Stimulated activated naive CD4-positive, alpha-beta T cell treated with Interleukin-2 at 50 U/mL for 16 hours (primary cell): ENCODE measurements at places on chromosomes 11 and 22.

GRCh38 chr11:81059356-81059755, 1618.5 kb upstream of the TENM4 start:
- no peak for DNase-seq

GRCh38 chr11:124769806-124770774, 8.0 kb upstream of the ESAM start:
- no peak for DNase-seq

DNA sequence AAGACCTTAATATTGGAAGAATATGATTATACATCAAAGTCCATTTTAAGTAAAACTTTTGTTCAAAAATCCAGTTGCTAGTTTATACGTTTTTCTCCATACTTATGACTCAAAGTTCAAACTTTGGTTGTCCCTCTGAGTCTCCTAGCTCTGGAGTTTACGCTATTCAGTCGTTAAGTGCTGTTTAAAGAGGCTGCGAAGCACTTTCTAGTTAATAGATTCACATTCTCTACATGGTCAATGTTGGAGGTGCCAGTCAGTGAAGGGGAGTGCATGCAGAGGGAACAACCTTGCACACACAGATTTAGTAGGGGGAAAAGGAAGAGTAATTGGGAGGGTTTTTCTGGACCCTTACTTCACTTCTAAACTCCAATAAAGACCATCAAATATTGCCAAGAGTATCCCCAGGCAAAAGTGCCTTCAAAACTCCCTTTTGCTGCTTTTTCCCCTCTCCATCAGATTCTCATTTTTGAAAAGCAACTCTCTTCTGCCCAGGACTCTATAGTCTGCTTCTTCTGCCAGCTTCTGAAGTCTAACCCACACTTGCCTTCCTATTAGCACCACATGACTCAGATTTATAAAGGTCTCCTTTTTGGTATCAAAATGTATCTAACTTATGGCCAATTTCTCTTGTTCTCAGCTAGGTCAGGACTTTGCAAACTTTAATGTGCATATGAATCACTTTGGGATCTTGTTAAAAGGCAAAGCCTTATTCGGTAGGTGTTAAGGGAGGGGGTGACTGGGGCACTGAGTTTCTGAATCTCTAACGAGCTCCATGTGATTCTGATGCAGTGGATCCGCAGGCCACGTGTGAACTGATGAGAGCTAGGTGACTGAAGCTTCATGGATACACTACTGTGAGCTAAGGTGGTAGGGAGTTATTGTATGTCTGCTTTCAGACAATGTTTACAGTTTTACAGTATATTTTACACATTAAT, 96.2 kb upstream of the MTMR2 start:
- DNase-seq: no peak

DNA sequence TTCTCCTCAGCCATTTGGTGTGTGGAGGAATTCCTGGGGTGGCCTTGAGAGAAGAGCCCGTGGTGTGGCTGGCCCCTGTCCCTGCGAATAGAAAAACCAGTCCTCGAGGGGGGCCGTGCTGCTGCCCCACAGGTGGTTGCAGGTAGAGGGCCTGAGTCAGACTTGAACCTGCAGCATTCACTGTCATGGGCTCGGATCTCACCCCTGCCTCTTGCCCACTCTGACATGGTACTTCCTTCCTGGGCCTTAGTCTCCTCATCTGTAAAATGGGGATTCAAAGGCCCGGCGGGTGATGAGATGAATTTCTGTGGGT, 19.4 kb downstream of the TRMU start:
- no peak for DNase-seq

- DNase-seq: no peak
These were observed 24.8 kb upstream of the EHF start for GRCh38 chr11:34595960-34596644.

DNA sequence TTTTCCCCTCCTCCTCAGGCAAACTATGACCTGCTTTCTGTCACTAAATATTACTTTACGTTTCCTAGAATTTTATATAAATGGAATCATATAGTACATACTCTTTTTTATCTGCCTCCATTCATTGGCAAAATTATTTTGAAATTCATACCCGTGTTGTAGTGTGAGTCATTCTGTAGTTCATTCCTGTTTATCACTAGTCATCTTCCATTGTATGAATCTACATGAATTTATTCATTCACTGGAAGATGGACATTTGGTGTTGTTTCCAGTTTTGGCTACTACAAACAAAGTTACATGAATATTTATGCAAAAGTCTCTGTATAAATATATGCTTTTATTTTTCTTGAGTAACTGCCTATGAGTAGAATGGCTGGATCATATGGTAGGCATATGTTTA, 60.7 kb upstream of the OPCML start:
- no peak for DNase-seq

- no peak for DNase-seq
These were observed 13.7 kb downstream of the CHADL start for GRCh38 chr22:41226723-41227655.

DNA sequence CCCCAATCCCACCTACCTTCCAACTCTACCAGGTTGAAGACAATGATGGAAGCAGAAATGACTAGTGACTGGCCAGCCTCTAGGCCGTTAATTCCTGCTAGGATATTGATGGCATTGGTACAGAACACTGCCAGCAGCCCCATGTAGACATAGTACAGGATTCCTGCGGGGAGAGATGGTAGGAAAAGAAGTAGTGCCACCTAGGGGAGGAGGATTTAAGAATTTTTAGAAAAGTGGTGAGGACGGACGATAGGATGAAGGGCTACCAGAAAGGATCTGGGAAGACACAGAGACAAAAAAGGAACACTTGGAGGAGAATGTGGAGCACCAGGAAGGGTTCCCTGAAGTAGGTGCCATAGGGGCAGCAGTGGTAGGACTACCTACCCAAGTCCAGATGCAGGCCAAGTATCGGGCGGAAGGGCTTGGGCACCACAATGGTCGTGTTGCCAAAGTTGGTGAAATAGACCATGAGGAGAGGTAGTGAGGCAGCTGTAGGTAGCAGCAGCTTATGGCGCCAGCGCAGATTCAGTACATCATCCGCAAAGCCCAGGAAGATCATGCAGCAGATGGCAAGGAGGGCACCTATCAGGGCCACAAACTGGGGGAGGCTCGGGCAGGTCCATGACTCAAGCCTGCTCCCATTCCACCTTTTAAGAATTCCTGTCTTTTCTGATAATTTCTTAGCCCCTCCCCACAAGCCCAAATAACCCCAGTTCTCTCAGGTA, 1.2 kb downstream of the DPAGT1 start:
- no peak for DNase-seq

DNA sequence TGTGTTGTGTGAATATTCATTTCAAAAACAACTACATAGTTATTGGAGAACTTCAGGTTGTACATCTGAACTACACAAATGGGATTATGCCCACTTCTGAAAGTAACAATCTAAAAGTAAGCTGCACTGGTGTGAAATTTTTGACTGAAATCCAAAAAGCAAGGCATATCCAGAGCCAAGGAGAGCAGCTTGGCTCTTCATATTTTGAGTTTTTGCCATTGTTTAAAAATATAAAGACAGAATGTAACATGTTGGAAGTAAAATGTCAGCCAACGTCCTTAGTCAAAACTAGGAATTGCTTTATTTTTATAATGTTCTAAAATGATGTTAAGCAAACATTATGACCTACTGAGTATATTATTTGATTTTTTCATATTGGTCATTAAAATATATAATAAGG, 45.8 kb upstream of the NOX4 start:
- no peak for DNase-seq

DNA sequence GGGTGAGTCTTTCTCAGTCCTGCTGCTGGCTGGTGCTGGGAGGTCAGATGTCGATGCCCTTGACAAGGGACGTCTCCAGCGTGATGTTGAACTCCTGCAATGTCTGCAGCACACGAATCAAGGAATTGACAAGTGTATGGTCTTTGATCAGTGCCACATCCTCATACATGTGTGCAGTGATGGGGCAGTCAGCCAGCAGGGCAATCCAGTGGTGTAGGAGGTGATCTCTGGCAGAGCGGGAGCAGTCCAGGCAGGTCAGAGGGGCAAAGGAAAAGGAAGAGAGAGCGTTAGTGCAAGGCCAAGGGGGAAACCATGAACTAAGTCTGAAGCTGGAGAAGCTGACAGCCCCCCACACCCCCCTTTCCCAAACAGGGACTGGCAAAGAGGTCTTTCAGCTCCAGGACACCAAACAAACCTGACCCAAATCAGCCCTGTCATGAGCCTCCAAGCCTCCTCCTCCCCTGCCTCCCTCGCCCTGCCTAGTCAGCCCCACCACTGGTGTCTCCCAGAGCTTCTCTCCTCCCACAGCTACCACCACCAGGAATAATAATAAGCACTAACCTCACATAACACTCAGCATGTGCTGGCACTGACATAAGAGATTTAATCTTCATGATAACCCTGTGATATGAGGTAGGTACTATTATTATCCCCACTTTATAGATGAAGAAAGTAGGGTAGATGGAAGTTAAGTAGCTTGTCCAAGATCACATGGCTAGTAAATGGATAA, 48.4 kb upstream of the SCUBE2 start:
- DNase-seq: no peak

DNA sequence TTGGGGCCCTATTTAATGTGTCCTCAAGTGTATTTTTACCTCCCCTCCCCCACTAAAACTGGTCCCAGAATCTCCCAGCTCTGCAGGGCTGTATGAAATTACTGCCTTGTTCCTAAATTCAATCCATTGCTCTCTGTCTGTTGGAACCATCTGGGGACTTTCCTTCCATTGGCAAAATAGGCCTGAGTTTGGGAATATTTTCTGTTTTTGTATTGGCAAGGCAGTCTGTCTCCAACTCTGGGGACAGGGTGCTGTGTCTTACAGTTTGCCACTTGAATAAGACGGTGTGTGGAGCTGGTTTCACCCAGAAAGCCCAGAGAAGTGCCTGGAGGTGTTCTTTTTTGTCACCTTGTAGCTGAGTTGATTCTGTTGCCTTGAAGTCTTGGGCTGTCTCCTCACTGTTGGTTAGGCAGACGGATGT, 1.3 kb downstream of the PACS1 start:
- DNase-seq: no peak

- no peak for DNase-seq
These were observed 22.0 kb downstream of the AMPD3 start for GRCh38 chr11:10476927-10477689.

- DNase-seq: no peak
These were observed 13.0 kb downstream of the SPATA19 start for GRCh38 chr11:133832096-133832990.

GRCh38 chr11:75200051-75200450, 40.5 kb upstream of the TPBGL start:
- no peak for DNase-seq
